Stimulated activated CD4-positive, alpha-beta T cell treated with anti-CD3 and anti-CD28 coated beads, Interleukin-1b, Interleukin-23, amount 100 ng/mL, for 48 hours (primary cell): ENCODE measurements at places on chromosomes 1 and 21.

- DNase-seq, result no peak
Observed at GRCh38 chr1:222769181-222769580, 32.2 kb downstream of the FAM177B start.

- no peak for DNase-seq
Observed at GRCh38 chr1:180693564-180694244, 61.9 kb downstream of the XPR1 start.

GRCh38 chr1:60895701-60896100, 186.7 kb upstream of the NFIA start:
- DNase-seq, result no peak

DNA sequence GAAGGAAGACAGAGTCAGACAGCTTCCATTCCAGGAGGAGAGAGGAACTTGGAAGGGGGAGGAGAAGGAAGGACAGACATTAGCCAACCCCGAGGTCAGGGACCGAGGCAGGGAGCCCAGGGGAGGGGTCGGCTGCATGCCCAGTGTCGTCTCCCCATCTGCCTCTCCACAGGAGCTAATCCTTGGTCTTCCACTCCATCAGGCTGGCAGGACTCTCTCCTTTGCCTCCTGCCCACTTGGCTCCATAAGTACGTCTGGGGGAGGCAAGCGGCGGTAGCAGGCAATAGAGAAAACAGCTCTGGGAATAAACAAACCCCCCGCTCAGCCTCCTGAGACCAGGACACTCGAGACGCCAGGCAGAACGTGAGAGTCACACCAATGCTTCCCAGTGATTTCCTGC, 71.3 kb downstream of the GRIK3 start:
- DNase-seq, result no peak

GRCh38 chr1:115428256-115428655, 90.2 kb upstream of the NGF start:
- DNase-seq, result no peak
